COLO829 (cell line): ENCODE measurements at places on chromosomes 2 and 18.
A peak's percentile ranks its signal among the peaks of the same experiment; 100 is the strongest.

- DNase-seq, result no peak
Observed at GRCh38 chr2:199136242-199136641, 321.5 kb downstream of the SATB2 start.

GRCh38 chr18:2687390-2688001, 32.0 kb downstream of the SMCHD1 start:
- DNase-seq, result no peak

- no peak for DNase-seq
Observed at GRCh38 chr18:10057401-10057893, 143.6 kb downstream of the VAPA start.

DNA sequence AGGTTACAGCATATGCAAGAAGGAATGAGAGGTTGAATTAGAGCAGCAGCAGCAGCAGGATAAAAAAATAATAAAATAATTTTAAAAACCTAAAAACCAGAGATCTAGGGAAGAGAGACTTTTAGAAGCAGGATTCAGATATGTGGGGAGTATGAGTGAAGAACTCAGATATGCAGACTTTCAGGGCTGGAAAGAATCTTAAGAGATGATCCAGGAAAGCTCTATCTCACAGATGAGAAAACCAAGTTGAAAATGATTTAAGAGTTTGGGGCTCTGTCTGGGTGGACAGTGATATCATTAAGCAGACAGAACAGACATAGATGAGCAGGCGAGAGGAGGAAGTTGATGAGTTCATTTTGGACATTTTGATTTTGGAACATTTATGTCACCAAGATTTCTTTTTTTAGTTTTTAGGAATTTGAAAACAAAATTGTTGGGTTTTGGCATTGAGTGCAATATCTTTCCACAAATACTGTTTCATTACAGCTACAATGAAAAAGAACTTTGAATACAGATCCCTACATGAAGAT, 31.8 kb downstream of the BCL2 start:
- no peak for DNase-seq

GRCh38 chr18:3851159-3851558, 401.2 kb downstream of the TGIF1 start:
- no peak for DNase-seq

GRCh38 chr18:76674596-76674995, 147.8 kb upstream of the ZNF236 start:
- DNase-seq, result no peak

GRCh38 chr2:56741601-56742102, 557.9 kb downstream of the CCDC85A start:
- DNase-seq, result peak; percentile 37

- peak; percentile 32 for DNase-seq
Observed at GRCh38 chr2:190637903-190638618, 10.8 kb upstream of the NAB1 start.

DNA sequence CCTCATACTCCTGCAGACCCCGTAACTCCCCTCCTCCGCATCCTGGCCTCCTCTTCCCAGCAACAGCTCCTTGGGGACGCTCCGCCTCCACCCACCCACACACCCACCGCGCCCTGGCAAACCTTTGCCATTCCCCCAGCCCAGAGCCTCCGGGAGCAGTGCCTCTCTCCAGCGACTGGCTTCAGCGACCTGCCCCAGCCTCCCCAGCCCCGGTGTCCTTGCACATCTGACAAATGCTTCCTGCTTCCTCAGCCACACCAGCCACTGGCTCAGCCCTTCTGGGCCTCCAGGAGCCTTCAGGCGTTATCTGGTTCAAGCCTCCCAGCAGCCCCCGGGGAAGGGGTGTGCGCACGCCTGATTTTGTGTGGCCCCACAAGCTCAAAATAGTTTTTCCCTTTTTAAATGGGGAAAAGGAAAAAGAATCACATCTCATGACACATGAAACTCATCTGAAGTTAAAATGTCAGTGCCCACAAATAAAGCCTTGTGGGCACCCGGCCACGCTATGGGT, 14.2 kb downstream of the ESPNL start:
- no peak for DNase-seq

- DNase-seq, result peak; percentile 78
Observed at GRCh38 chr2:24409700-24410556, 49.6 kb upstream of the ITSN2 start.

GRCh38 chr2:77629539-77629938, 107.4 kb upstream of the LRRTM4 start:
- peak; percentile 35 for DNase-seq

DNA sequence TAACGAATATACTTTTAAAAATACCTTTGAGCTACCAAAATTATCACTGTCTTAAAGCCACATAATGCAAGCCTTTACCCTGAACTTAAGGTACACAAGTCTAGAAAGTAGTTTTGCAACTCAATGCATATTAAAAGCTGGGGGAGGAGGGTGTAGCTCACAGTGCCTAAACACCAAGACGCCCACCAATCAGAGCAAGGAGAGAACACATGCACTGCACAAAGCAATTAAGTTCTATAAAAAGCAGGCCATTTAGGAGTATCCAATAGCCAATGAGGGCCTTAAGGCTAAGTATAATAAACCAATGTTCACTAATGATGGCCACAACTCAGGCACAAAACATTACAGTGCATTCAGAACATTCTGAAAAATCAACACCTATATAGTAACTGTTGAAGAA, 16.2 kb downstream of the TRIP12 start:
- no peak for DNase-seq

GRCh38 chr2:217922101-217923006, 80.4 kb downstream of the TNS1 start:
- no peak for DNase-seq

DNA sequence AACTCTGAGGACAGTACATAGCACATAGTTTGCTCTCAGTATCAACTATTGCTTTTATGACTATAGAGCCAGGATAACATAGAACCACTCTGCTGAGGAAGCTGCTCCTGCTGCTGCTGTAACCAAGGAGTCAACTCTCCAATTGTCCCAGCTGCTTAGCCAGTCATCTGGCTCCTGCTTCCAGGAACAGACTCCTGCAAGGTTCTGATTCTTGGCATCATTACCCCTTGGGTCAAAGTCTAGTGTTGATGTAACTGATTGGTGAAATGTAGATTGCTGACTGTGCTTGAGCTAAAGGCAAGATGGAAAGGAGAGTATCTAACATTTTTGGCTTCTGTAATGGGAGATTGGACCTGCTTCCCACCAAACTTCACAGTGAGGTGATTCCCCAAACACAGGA, 261.9 kb upstream of the FSHR start:
- no peak for DNase-seq

GRCh38 chr2:102667072-102667471, 47.7 kb downstream of the SLC9A2 start:
- DNase-seq, result no peak

DNA sequence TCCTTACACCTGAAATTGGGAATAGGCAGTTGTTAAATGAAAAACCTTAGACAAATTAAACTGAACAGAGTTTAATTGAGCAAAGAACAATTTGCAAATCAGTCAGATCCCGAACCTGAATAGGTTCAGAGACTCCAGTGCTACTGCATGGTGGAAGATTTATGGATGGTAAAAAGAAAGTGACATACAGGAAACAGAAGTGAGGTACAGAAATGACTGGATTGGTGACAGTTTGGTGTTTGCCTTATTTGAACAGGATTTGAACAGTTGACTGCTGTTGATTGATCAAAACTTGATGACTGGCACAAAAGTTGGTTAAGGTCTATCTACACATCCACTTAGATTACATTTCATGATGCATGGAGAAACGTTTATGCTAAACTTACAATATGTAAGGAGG, 248.8 kb downstream of the HNMT start:
- DNase-seq, result no peak

- DNase-seq, result no peak
Observed at GRCh38 chr18:45874491-45875184, 49.2 kb downstream of the SIGLEC15 start.

- no peak for DNase-seq
Observed at GRCh38 chr2:30736461-30737325, 70.6 kb downstream of the CAPN13 start.

DNA sequence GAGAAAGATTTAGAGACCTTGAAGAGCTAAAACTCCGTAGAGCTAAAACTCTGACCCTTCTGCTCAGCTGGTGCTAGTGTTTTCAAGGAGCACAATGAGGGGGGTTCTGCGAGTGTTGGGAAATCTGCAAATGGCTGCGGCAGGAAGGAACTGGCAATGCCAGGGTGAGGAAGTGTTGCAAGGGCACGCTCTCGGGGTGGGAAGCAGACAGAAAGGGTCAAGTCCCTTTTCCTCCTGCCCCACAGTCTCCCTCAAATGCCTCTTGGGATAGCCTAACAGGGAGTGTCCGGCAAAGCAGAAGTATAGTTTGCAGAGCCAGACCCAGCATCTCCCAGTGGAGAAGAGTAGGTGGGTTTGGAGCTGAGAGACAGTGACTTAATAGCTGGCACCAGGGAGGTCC, 60.5 kb downstream of the NCAPH start:
- DNase-seq, result no peak

DNA sequence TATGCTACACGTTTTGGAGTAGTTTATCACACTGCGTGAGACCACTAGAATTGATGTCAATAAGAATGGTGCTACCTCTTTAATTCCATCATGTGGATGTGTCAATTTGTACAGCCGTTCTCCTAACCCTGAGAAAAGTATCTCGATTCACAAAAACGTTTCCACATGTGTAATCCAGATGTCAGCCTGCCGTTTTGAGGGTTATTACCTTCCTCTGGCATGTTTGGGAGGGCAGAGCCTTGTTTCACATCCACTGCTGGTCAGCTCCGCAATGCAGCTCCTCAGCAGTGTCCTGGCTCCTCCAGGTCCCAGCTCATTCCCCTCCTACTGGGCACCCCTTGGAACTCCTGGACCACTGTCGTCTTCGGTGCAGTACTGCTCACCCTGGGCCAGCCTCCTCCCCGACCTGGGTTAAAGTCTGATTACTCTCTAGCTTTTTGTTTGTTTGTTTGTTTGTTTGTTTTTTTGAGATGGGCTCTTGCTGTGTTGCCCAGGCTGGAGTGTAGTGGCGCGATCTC, 34.6 kb downstream of the COPS7B start:
- DNase-seq, result no peak

DNA sequence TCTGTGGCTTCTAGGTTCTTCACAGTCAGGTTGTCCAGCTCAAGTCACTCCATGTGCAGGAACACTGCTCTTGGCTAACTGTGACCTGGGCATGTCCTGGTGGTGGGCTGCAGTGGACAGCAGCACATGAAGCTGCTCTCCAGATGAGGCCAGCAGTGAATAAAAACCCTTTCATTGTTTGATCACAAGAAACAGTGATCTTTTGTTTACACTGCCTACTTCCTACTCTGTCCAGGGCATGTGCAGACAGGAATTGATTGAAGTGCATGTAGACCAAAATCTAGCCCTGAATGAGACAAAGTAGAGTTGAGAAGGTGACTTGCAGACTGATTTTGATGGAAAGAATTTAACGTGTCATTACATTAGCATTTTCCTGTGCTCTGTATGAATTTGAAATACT, 34.9 kb downstream of the BCL2L11 start:
- peak; percentile 85 for DNase-seq

GRCh38 chr18:4232656-4233055, 222.5 kb downstream of the DLGAP1 start:
- no peak for DNase-seq

- peak; percentile 14 for DNase-seq
Observed at GRCh38 chr18:111306-112014, 46.9 kb upstream of the USP14 start.

- no peak for DNase-seq
Observed at GRCh38 chr2:112032224-112032586, 22.9 kb upstream of the TMEM87B start.

DNA sequence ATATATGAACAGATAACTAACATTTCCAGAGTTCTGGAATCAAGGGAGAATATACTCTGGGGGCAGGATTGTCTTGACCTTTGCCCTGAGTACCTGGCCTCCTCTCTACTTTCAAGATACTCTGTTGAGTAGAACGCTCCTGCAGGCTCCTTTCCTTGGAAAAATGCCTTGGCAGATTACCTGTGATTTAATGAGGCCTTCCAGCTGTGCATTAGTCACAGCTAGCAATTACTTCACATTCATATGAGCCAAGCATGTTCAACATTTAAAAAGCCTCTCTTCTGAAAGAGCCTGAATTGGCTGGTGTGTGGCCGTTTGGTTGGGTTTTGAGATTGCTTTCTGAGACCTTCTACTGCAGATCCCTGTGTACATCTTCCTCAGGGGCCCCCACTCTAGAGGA, 142.2 kb downstream of the PLCL1 start:
- no peak for DNase-seq

DNA sequence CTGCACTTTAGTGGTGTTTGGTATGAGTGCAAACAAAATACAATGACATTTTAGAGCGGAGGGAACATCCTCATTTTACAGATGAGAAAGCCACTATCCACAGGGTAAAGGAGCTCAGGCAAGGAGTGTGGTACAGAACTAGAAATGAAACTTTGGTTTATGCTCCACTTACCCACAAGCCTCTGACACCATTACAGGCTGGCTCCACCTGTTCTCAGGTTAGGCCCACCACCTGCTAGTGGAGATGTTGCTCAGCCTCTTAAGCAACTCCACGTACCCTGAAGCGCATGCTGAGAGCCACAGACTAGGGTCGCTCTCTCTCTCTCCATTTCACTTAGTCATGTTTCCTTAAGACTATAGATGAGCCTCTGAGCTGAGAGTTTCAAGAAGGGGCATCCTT, 130.0 kb downstream of the MBD2 start:
- DNase-seq, result no peak

GRCh38 chr18:67305466-67305865, 211.1 kb downstream of the DSEL start:
- DNase-seq, result no peak

DNA sequence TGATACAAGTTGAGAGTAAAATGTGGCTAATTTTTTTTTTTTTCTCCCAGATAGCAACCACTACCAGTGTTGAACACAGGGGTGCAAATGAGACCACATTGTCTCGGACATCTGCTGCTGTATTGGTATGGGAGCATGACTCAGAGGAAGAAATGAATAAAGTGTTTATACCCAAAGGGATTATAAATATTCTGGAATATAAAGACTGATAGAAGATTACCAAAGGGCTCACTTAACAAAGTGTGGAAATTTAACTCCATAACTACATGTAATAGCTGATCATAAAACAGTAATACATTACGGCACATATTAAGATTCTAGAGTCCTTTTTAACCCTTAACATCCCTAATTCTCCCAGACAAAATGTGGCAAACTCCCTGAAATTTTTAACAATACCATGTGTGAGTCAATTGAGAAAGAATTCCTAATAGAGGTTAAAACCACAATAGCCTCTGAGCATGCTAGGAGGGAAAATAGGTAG, 1023.0 kb upstream of the ACVR2A start:
- peak; percentile 56 for DNase-seq

DNA sequence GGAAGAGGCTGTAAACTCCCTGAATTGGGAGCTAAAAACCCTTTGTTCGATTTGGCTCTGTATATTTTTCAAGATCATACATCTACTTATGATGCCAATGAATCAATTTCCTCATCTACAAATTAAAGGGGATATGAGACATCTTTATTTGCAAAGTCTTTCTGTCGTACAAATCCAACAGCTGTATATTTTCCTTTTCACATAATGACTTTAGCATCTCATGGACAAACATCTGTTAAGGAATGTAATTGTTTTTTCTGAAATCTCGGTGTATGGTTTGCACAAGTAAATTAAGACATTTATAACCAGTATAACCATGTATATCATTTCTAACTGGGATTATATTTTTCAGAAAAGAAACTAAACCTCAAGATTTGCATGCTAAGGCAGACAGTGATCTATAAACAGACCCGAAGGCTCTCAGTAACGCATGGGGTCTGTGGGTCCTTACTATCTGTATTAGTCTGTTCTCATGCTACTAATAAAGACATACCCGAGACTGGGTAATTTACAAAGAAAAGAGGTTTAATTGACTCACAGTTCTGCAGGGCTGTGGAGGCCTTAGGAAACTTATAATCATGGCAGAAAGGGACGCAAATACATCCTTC, 130.8 kb downstream of the SLC8A1 start:
- no peak for DNase-seq
